ENCODE measurements at places on chromosomes 1 and 21. TPM values are rescaled to one million over a fixed set of nuclear protein-coding genes. Genes with fewer than 3 reads are reported as not detected.

NDUFS5 gene
- 410 TPM for total RNA-seq

AQP10 gene
- total RNA-seq = not detected

PADI2 gene
- 0.95 TPM for total RNA-seq

FAM72C gene
- 2.1 TPM for total RNA-seq

INSRR gene
- total RNA-seq = not detected

NEK2 gene
- total RNA-seq = 3.8 TPM

CACNA1S gene
- not detected for total RNA-seq

C21orf91 gene
- total RNA-seq = 14.7 TPM

ANXA9 gene
- 1.2 TPM for total RNA-seq

EFNA3 gene
- 21.4 TPM for total RNA-seq

RHD gene
- total RNA-seq = not detected

DNA sequence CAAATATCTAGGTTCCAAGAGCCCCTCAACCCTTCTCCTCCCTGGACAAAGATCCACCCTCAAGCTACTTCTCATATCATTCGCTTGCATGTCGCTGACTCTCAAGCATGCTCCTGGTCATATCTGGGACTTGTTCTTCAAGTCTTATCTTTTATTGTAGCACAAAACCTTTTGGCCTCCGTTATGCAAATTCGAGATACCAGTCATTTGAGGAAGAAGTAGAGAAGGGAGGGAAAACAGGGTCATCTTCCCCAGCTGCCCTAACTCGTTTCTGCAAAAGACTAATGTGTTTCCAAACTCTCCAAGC, 63.8 kb upstream of the ETS2 start:
- DNase-seq = no peak

GRCh38 chr1:17460219-17460618, 20.7 kb upstream of the RCC2 start:
- no peak for DNase-seq

- no peak for DNase-seq
Measured at GRCh38 chr1:43766086-43766784, 58.9 kb downstream of the ST3GAL3 start.

DNA sequence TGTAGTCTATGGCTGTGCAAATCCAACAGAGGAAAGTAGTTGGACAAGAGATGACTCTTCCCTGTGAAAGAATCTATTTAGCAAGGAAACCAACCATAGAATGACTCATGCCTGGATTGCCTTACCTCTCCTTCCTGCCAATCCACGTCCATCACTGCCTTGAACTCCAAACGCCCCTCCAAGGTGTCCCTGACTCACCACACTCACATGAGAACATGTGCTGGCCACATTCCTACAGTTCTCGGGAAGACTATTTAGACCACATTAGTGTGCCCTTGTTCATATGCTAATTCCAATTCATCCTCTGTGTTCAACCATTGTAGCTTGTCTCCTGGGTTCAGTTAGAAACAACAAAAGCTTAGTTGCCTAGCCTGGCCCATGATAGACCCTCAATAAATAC, 157.3 kb downstream of the SLC30A10 start:
- no peak for DNase-seq

DNA sequence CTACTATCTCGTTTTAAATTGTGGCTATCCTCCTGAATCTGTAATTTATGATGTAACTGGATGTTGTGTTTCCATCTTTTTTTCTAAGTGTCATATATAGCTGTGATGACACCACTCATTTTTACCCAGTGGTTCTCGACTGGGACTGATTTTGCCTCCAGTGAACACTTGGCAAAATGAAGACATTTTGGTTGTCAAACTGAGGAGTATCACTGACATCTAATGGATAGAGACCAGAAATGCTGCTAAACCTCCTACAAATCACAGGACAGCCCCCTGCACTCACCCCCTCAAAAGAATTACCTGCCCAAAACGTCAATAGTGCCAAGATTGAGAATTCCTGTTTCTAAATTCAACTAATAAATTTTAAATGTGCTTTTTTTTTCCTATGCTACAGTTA, 1.9 kb downstream of the TRMT13 start:
- no peak for DNase-seq

- no peak for DNase-seq
Measured at GRCh38 chr1:205943245-205943644, at the start of gene SLC26A9. SLC26A9 (minus strand) TSS chr1:205943456; CDS start chr1:205935820, 7,636 bp downstream.

- no peak for DNase-seq
Measured at GRCh38 chr1:160744199-160744851, 5.3 kb downstream of the SLAMF7 start.

- DNase-seq = no peak
Measured at GRCh38 chr21:41068496-41068895, 99.5 kb upstream of the BACE2 start.

DNA sequence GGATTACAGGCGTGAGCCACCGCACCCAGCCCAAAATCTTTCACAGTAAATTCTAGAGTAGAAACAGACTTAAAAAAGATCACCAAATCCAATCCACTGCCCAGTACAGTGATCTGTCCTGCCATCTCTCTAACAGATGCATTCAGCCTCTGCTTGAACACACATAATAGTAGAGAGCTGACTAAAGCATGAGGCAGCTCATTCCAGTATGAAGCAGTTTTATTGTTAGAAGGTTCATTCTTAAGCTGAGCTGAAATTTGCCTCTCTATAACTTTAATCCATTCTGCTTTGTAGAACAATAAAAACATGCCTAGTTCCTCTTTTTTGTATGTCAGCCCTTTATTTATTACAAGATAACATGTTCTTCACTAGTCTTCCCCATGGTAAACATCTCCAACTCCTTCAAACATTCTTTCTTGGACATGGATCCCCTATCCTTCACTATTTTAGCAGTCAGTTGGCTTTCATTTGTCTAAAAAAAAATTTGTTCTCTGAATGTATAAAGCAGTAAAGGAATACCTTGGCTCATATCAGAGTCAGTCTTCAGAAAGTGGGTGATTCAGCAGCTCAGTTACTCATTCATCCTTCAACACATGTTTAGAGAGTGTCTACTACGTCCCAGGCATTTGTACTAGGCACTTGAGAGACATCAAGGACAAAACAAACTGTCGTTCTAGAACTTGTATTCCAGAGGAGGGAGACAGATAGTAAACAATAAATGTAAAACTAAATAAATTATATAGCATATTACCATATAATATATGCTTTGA, 10.7 kb upstream of the PTBP2 start:
- DNase-seq = no peak

GRCh38 chr1:94580367-94581115, 39.0 kb upstream of the F3 start:
- DNase-seq = no peak

GRCh38 chr1:240667351-240667750, 55.4 kb upstream of the GREM2 start:
- DNase-seq = no peak

- no peak for DNase-seq
Measured at GRCh38 chr1:59504276-59504675, 207.4 kb downstream of the FGGY start.

GRCh38 chr1:248596615-248597014, 885 bp downstream of the OR2T10 start:
- DNase-seq = no peak

- no peak for DNase-seq
Measured at GRCh38 chr1:70079546-70079945, 125.8 kb downstream of the LRRC40 start.

- DNase-seq = no peak
Measured at GRCh38 chr1:89896105-89896942, 75.5 kb downstream of the LRRC8D start.

GRCh38 chr1:17404820-17405219, 32.8 kb downstream of the PADI6 start:
- no peak for DNase-seq

- no peak for DNase-seq
Measured at GRCh38 chr1:7528386-7529198, 242.5 kb upstream of the VAMP3 start.

- no peak for DNase-seq
Measured at GRCh38 chr1:77282866-77283539, 1.2 kb downstream of the AK5 start.

DNA sequence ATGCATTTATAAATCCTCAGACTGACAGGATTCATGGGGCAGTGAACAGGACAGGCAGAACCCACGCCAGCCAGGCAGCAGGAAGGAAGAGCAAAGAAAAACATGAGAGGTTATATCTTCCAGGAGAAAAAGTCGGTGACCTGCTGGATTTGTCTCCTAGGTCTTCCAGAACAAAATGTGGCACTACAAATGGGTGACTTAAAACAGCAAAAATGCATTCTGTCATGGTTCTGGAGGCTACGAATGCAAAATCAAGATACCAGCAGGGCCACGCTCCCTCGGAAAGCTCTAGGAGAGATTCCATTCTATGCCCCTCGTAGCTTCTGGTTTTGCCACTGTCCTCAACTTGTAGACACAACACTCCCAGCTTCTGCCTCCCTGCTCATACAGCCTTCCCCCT, 63.4 kb downstream of the PSMG1 start:
- DNase-seq = no peak

DNA sequence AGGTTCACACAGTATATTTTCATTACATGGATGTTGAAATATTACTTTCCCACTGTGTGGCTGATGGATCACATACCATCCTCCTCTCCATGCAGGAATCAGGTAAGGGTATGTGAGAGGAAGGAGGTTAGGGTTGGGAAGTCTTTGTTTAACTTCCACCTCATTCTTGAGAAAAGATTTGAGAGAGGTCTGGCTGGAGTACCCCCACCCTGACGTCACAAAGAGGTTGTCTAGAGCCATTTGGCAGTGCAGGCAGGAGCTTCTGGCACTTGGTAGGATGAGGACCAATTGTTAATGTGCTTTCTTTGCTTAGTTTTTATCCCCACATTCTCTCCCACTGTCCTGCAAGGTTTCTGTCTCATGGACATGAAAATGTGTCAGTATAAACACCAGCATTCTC, 356.6 kb downstream of the DSCAM start:
- no peak for DNase-seq

Data from esophagus squamous epithelium (tissue), 5 donors.